ENCODE measurements at places on chromosomes 2 and 18.

DNA sequence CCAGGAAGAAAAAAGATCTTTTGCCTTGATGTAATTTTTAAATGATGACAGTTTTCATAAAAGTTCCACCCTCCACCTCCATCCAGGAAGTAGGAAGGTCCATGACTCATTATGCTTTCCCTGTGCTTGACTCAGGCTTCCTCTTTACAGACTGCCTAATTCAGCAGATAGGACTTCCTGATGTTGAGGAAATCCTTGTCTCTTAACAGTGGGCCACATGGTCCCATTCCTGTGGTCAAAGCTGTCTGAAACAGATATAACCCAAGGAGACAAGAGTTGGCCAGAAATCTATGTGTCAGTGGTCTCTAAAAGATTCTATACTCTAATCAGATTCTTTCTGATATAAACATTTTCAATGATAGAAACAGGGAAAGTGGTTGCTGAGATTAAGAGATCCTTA, 119.1 kb downstream of the BAZ2B start:
- no peak for DNase-seq

DNA sequence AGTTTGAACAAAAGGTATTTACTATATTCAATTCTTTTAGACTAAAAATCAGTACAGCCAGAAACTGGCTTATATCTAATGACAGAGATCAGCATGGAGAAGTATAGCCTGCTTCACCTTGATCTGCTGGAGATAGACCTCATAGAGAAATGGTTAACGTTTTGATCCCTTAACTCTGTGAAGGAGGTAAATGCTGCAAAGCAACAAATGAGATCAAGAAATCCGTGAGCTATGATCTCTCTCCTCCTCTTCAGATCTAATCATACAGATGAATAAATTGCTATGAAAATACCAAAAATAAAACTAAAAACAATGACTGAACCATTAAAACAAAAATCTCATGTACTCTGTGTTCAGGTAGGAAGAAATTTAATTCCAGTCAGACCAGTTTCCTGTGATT, 42.8 kb downstream of the KLHL14 start:
- DNase-seq: no peak

- DNase-seq: no peak
These were observed 20.1 kb upstream of the MREG start for GRCh38 chr2:216033403-216033802.

- DNase-seq: no peak
These were observed 36.9 kb downstream of the EHD3 start for GRCh38 chr2:31270822-31271231.

DNA sequence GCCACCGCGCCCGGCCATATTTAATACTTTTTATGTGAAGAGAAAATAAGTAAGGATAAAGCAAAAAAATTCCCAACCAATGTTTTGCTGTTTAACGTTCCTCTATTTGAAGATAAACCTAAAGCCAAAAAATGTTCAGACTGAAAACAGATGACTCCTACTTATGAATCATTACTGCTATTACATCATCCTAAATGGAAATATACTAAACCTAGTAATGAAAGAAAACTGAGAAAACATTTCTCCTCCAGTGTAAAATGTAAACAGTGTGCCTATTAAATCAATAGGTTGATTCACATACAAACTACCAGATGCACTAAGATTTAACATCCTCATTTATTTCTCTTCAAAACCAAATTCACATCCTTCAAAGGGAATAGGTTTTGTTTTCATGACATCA, 43.5 kb downstream of the CWC22 start:
- no peak for DNase-seq

GRCh38 chr2:146602856-146603255, 1242.0 kb upstream of the ACVR2A start:
- DNase-seq: no peak

DNA sequence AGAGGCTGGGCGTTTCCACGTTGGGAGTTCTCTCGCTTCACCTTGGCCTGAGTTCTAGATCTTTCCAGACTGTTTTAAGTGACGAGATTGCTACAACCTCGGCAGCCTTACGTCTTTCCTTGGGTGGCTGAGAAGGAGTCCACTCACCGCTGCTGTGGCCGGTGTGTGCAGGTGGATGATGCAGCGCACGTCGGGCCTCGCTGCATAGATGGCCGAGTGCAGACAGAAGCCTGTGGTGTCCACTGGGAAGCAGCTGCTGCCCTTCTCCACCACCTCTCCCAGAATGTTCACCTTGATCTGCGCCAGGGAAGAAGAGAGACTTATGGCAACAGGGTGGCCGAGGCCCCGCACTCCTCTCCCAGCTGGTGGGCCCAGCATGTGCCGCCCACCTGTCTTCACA, 75.7 kb downstream of the ADD2 start:
- DNase-seq: no peak

DNA sequence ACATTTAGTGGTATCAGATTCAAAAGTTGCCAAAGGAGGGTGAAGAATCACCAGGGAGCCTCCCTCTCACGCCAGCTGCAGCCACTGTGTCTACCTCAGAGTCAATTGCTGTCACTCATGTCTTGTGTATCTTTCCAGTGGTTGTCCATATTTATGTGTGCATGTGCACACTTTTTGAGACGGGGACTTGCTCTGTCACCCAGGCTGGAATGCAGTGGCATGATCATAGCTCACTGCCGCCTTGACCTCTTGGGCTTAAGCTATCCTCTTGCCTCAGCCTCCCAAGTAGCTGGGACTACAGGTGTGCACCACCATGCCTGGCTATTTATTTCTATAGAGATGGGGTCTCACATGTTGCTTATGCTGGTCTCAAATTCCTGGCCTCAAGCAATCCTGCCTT, 4.0 kb downstream of the MOCOS start:
- no peak for DNase-seq

- no peak for DNase-seq
These were observed 467.3 kb upstream of the MYT1L start for GRCh38 chr2:2798337-2798736.

GRCh38 chr2:37720533-37721200, 49.2 kb upstream of the CDC42EP3 start:
- DNase-seq: no peak

GRCh38 chr2:131154647-131155046, 49.5 kb downstream of the PLEKHB2 start:
- no peak for DNase-seq

DNA sequence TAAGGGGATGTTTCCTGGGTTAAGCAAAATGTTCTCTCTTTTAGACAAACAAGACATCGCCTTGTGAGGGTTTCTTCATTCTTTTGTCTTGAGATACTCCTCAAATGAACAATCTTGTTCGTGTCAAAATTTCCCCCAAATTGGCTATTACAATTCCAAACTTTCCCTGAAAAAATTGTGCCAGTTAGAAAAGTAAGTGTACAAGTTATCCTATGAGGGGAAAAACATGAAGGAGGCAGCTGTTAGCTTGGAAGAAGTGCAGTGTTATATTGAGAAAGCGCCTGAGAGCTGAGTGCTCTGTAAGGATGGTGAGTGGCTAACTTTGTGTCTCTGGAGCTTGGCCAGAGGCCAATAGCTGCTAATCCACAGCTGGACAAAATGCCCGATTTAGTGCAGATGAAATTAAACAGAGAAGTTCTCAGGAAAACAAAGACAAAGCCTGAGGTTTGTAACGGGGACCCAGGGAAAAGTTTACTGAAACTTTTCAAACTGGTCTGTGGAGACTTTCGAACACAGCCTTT, 14.1 kb upstream of the PLEKHH2 start:
- no peak for DNase-seq

- no peak for DNase-seq
These were observed 9.3 kb downstream of the HADHA start for GRCh38 chr2:26235089-26235488.

GRCh38 chr2:71530211-71530610, 76.8 kb downstream of the DYSF start:
- no peak for DNase-seq

Measured in stimulated activated CD8-positive, alpha-beta memory T cell treated with anti-CD3 and anti-CD28 coated beads, Interleukin-15, amount 100 ng/mL, for 48 hours (primary cell).